ENCODE measurements at places on chromosomes 13 and 19. TPM values are rescaled to one million over a fixed set of nuclear protein-coding genes. Genes with fewer than 3 reads are reported as not detected.

The FAM124A gene
- 4.8 TPM for polyA plus RNA-seq

- no peak for DNase-seq
Measured at GRCh38 chr13:50678464-50679162, 164.9 kb downstream of the DLEU7 start.

The ZNF699 gene
- polyA plus RNA-seq = 8.1 TPM

- DNase-seq = no peak
Measured at GRCh38 chr13:30742901-30743300, 7.6 kb downstream of the ALOX5AP start.

The SLC17A7 gene
- 0.43 TPM for polyA plus RNA-seq

Data from left kidney (tissue), 8 donors.